ENCODE measurements at places on chromosomes 3 and 15.
A peak's percentile ranks its signal among the peaks of the same experiment; 100 is the strongest.

DNA sequence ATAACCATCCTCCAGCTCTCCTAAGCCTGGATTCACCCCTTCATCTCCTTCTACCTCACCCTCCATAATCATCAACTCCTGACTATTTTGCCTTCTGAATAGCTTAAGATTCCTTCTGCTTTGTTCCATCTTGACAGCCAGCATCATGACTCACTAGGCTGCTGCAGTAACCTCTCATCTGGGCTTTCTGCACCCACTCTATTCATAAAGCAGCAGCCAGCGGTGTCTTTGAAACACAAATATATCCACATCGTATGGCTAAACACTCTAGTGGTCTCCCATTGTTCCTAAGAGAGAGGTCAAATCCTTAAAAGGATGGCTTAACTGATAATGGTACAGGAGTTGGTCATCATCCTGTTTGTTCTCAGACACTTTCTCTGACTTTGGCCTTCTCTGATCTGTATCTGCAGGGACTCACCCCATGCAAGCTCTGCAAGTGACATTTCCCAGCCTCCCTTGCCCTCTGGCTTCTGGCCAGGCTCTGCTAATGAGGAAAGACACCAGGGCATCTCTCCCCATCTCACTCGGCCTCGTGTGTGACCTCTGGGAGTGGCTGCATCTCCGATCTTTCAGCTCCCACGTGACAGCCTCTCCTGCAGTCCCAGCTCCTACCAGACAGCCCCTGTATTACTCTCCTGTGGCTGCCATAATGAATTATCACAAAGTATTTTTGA, 6.2 kb downstream of the GRK7 start:
- DNase-seq: peak; percentile 36

GRCh38 chr3:146133441-146133840, 27.5 kb downstream of the PLOD2 start:
- peak; percentile 35 for DNase-seq

DNA sequence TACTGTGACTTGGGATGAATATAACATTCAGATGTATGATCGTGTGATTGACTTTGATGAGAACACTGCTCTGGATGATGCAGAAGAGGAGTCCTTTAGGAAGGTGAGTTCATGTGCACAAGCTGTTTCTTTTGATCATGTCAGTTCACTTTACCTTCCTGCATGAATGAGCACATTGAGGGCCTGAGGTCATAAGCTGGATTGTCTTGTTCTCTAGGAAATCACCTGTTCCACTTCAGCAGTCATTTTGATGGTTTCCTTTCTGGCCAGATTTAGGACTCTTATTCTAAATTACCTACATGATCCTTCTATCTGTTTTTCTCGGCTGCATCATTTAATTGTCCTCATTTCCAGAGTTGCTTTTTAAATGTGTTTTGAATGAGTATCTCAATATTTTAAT, 4.1 kb downstream of the RCN2 start:
- no peak for DNase-seq

DNA sequence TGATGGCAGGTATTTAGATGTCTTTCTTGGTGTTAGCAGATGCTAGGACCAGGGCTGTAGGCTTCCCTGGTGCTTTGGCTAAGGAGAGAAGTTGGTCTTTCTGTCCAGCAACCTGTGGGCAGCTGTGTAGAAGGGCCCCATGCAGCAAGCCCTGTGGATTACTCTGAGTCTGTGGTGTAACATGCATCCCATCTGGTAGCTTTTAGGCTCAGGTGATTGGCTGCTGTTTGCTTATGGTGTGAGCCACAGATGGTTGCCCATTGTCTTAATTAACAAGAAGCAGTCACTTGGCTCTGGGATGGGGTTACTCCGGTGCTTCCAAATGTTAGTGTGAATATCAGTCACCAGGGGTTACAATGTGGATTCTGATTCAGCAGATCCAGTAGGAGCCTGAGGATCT, 368.6 kb upstream of the C2CD4B start:
- DNase-seq: no peak

- DNase-seq: no peak
These were observed 59.1 kb downstream of the LRRC3B start for GRCh38 chr3:26681632-26682031.

- peak; percentile 69 for DNase-seq
These were observed 168.0 kb upstream of the STT3B start for GRCh38 chr3:31364711-31365110.

- DNase-seq: no peak
These were observed 346.4 kb downstream of the OCA2 start for GRCh38 chr15:27752691-27753090.

- DNase-seq: peak; percentile 40
These were observed 512.7 kb downstream of the FOXP1 start for GRCh38 chr3:71070497-71071463.

DNA sequence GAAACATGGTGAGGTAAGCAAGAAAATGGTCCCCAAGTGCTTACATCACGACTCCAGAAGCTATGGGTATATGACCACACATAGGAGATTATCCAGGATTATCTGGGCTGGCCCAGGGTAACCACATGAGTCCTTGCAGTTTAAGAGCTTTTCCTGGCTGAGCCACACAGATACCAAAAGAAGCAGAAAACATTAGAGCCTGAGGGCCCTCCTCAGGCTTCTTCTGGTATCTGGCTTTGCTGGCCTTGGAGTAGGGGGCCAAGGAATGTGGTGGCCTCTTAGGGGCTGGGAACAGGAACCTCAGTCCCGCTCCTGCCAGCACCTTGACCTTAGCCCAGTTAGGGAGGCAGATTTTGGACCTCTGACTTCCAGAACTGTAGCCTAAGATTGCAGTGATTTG, 259.1 kb downstream of the KCNMB2 start:
- DNase-seq: no peak

DNA sequence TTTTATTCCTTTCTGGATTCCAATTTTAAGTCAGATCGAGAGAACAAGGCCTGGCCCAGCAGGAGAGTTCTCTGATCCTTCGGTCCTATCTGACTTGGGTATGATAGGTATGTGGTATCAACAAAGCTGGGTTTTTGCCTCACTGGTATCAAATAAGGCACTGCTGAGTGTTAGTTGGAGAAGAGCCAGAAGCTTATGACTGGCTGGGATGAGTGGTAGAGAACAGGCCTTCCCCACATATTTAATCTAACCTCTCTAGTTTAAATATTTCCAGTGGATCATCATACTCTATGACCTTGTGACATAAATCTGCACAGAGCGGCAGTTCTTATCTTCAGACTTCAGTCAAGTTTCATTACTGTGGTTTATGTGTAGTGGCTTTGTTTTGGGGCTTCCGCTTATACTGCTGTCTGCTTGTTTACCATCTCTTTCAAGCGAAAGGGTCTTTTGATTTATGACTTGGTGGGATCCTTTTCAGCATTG, 164.5 kb downstream of the PTPRG start:
- DNase-seq: peak; percentile 65
